ENCODE measurements at places on chromosomes 13 and 19.
A peak's percentile ranks its signal among the peaks of the same experiment; 100 is the strongest.

- peak; percentile 0 for DNase-seq
Observed at GRCh38 chr19:20078581-20079031, 806 bp downstream of the ZNF90 start.

DNA sequence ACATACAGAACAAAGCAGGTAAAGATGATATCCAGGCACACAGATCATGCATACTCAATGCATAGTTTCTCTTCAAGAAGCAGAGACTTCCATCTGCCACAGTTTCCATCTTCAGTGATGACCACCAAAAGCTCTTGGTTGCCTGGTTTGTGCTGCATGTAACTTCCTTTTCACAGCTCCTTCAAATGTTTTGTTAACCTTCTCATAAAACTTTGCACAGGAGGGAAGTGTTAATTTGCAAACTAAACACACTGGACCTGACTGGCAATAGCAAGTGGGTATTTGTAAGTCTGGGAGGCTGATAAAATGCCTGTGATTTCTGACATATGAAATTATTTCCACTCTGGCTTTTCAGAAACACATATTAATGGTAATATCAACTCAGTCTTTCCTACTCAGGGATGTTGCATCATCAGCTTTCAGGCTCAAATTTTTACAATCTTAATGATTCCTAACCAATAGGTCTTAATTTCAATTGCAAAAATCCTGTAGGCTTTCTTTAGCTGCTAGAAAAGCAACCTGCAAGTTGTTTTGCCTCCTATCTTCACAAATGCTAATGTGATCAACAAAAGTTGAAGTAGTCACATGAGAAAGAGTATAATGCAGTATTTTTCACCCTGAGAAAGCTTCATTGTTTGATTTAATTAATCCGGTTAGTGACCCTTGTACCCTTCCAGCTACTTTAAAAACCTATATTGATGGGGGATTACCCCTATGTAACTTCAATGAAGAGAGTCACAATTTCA, 575.6 kb downstream of the DIAPH3 start:
- no peak for DNase-seq

- no peak for DNase-seq
Observed at GRCh38 chr19:33432446-33433170, 59.1 kb downstream of the CEBPG start.

DNA sequence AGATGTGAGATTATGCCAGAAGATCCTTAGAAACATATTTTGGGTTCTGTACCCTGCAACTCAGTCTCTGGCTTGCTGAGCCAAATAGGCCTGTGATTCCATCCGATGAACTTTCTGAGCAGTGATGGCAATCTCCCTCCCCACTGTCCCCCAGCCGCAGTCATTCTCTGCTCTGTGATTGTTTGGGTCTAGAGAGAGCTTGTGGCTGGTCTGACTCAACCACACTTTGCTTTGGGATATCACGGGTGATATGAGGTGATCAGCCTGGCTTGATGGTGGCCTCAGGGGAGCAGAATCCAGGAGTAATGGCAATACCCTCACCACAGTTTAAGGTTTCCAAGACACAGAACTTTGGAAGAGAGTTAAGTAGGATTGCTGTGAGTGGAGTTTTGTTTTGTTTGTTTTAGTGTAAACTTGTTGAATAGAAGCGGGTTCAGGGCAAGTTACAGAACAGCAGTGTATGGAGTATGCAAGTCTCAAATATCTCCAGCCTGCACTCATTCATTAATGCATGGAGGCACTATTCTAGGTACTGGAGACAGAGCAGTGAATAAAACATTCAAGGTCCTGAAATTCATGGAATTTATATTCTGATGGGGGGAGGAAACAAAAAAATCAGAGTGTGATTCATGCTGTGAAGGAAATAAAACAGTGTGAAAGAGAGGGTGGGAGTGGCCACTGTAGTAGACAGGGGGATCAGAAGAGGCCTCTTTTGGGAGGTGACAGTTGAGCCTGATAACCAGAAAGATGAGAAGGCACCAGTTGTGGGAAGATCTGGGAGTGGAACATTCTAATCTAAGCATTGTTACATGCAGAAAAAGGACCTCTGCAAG, 5.3 kb downstream of the SAMD4B start:
- no peak for DNase-seq

DNA sequence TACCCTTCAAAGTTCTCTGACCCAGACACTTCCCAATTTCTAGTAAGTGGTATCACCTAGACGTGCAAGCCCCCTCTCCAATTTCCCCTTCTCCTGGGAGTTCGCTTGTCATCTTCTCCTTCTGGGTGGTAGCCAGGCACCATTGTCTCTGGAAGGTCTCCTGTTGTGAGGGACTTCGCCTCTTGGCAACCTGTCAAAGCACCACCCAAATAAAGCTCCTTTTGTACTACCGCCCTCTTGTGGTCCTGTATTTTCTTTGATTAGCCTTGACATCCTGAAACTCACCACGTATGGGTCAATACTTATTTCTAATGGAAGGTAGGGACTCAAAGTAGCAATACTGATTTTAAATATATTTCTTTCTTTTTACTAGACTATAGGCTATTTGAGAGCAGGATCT, 8.2 kb downstream of the GPC5 start:
- DNase-seq, result peak; percentile 9

All from amygdala (tissue), 56 donors.